ENCODE measurements at places on chromosomes 4 and X.

GRCh38 chrX:74980802-74981201, 55.5 kb upstream of the NEXMIF start:
- H3K36me3 ChIP-seq: no peaks in the 10 kb centered on the region
- DNase-seq: no peak
- no peak overlapping the region for H3K4me3 ChIP-seq

DNA sequence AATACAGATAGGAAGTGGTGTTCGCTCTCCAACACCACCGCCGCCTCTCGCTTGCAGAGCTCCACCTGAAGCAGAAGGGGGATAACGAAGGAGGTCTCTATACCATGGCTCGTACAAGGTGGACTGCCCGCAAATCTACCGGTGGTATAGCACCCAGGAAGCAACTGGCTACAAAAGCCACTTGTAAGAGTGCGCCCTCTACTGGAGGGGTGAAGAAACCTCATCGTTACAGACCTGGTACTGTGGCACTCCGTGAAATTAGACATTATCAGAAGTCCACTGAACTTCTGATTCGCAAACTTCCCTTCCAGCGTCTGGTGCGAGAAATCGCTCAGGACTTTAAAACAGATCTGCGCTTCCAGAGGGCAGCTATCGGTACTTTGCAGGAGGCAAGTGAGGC, 5.2 kb upstream of the BMP15 start:
- no peak overlapping the region for H3K27ac ChIP-seq
- H3K4me1 ChIP-seq: no peaks in the 10 kb centered on the region
- no peaks in the 10 kb centered on the region for H3K27me3 ChIP-seq
- no peak overlapping the region for H3K4me3 ChIP-seq

DNA sequence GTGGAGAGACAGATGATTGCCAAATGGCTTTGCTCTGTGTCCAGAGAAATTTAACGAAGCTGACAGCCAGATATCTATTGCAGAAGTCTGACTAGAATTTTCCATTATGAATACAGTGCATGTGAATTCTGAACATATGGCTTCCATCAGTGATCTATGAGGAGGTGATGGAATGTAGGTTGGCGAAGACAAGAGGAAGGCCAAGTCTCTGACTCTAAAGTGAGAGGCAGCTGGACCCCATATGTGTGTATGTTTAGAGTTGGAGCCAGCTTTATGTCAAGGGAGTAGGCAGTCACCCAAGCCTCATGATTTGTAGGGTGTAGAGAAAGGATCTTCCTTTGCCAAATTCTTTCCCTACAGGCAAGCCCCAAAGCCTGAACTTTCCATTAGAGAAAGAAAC, 76.2 kb upstream of the TEX13D start:
- no peaks in the 10 kb centered on the region for H3K36me3 ChIP-seq
- no peak for DNase-seq
- H3K27me3 ChIP-seq: no peaks in the 10 kb centered on the region
- H3K4me1 ChIP-seq: peaks cover 11% of the 10 kb centered on the region
- no peak overlapping the region for H3K27ac ChIP-seq

GRCh38 chr4:147704846-147705245, 20.9 kb upstream of the PRMT9 start:
- no peaks in the 10 kb centered on the region for H3K36me3 ChIP-seq
- no peak for DNase-seq
- peaks cover 8% of the 10 kb centered on the region for H3K4me1 ChIP-seq

GRCh38 chrX:50158593-50158992, 42.2 kb downstream of the AKAP4 start:
- no peak overlapping the region for H3K4me3 ChIP-seq
- no peaks in the 10 kb centered on the region for H3K36me3 ChIP-seq

All from activated T-helper 2 cell treated with anti-CD3 and anti-CD28 coated beads, Interferon-gamma antibody, Interleukin-2, Interleukin-4, amounts not matched to agents 10 μg/mL and 5 μg/mL and 100 μg/mL, durations not matched to agents 14 hours and 24 hours and 36 hours (primary cell).